ENCODE measurements at places on chromosomes 11 and 22.

DNA sequence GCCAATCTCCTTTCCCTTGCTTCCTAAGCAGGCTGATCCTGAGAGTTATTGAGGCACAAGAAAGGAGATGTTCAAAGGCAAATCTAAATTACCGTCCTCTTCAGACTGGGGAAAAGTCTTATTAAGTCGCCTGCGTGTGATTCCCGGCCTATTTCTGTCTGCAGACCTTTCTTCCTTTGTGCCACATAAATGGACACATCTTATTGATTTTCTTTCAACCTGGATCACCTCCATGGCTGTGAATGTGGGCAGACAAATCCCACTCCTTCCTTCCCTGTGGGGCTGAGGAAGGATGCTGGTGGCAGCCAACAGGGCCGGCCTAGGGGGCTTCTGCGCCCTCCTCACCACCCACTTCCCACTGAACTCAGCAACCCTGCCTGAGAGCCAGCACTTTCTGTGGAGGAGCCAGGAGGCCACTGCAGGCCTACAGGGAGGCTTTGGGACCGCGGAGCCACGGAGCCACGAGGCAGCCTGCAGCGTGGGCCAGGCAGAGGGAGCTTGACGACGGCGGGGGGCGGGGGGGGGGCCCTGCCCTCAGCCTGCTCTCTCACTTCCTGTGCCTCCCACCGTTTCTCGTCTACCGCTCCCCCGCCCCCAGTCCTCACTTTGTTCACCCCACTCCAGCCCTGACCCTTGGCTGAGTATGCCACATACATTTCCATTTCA is 73.6 kb upstream of the LMO1 start:
- no peak for DNase-seq

DNA sequence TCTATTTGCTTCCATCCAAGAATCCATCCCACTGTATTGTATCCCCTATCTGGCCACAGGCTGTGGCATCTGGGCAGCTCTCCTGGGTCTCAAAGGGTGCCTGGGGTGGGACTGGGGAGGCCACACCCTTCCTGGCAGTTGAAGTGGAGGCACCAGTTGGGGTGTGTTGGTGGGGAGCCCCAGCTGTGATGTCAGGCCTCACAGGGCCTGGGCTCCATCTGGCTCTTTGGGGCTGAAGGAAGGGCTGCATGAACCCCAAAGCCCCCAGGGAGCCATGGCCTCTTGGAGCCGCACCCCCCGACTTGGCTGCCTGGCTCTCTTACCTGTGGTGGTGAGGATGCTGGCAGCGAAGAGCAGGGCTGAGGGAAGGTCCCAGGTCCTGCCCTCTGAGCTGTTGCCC is 469 bp downstream of the KCNK7 start:
- DNase-seq: no peak

DNA sequence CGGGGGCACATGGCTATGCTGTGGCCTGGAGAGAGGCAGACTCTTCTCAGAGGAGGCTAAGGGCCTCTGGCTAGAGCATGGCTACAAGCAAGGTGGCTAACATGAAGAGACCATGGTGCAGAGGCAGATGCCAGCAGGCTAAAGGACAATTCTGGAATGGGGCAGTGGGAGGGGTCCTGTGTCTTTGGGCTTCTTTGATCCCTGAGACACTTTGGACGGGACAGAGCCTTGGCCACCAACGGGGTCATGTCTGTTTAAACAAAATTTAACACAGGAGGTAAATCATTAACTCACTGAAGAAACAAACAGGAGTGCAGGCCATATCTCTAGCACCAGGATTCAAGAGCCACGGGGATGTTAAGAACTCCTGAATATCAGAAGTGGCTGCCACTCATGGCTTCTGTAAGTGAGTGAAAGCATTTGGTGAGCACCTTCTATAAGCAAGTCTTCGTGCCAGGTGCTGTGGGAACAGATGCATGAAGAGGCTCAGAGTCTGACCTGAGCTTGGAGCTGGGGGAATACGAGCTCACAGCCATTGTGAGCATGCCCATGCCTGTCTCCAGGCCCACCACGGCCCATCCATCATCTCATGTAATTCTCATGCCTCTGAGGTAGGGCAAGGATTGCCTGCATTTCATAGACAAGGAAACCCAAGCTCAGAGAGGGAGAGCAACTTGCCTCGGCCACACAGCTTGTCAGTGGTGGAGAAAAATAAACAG is 18.3 kb upstream of the ZNRF3 start:
- no peak for DNase-seq

GRCh38 chr11:106608677-106609076 is 409.6 kb downstream of the GUCY1A2 start:
- no peak for DNase-seq

GRCh38 chr11:72578991-72579815 is 95.0 kb downstream of the PDE2A start:
- no peak for DNase-seq

DNA sequence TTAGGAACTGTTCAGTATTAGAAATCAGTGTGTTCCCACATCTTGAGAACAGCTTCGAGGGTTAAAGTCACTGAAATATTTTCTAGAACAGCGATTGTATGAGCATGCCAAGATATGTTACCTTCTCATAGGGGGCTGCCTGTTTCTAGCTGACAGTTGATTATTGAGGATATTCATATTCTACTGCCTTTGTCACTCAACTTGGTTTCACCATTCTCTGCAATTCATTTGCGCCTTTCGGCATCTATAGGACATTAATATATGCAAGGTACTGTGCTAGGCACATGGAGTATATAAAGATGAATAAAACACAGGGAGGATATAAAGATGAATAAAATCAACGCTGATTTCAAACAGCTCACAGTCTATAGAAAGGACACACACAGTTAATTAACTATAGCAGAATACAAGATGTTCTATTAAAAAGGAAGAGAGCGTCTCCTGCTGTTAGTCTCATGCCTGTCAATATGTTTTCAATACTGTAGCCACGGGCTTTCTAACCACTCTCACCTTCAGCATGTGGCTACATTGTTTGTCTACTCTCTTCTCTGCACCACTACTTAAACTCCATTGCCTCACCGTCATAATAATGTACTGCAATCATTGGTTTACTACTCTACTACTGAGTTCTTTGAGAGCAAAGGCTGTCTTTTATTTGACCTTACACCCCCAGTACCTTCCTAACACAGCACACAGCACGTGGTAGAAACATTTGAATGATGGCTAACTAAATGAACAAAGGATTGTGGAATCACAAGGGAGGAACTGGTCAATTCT is 81.9 kb downstream of the RAB30 start:
- no peak for DNase-seq

DNA sequence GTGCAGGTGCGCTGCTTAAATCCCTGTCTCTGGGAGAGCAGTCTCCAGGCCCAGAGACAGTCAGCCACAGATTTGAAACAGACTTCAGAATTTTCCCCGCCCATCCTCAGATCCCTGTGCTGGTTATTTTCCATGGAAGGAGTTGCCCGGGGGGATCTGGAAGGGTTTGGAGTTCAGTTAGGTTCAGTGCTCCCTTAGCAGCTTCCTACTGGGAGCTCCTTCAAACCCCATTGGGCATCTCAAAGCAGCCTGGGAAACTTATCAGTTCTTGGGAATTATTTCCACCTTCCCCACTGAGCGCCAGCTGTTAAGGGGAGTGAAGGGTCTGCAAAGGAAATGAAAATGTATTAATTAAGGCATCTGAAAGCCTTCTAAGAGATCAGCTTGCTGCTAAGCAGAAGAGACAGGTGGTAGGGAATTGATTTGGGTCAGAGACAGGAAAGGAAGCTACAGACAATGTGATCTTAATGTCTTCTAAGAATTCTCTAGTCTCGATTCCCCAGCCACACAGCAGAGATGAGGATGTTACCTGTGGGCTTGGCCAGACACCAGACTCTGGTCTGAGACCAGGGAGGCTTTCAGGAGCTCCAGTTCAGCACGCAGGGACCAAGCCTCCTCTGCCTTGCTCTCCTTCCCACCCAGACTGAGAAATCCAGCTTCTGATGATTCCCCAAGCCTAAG is 106.2 kb upstream of the TBCEL start:
- no peak for DNase-seq

GRCh38 chr11:64868904-64869570 is 9.4 kb downstream of the EHD1 start:
- DNase-seq: no peak

- no peak for DNase-seq
These were observed 60.9 kb downstream of the SYT13 start for GRCh38 chr11:45225277-45225676.

- DNase-seq: no peak
These were observed 1396.7 kb downstream of the BRD1 start for GRCh38 chr22:48431014-48431413.

GRCh38 chr22:27435844-27436576 is 365.5 kb downstream of the MN1 start:
- DNase-seq: no peak

GRCh38 chr11:13434247-13435205 is 28.5 kb downstream of the BTBD10 start:
- no peak for DNase-seq

GRCh38 chr11:68099474-68100405 is 21.4 kb downstream of the CHKA start:
- no peak for DNase-seq

- no peak for DNase-seq
These were observed 2.3 kb downstream of the THAP7 start for GRCh38 chr22:20999350-21000206.

DNA sequence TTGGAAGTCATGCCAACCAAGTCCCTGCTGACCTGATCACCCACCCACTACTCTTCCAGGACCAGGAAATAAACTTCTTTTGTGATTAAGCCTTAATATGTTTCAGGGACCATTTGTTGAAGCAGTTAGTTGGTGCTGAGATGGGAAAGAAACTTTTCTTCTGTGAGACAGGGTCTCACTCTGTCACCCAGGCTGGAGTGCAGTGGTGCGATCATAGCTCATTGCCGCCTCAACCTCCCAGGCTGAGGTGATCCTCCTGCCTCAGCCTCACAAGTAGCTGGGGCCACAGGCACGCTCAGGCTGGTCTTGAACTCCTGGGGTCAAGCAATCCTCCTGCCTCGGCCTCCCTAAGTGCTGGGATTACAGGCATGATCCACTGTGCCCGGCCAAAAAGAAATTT is 10.6 kb downstream of the SUSD2 start:
- DNase-seq: no peak

- no peak for DNase-seq
These were observed 8.6 kb downstream of the TBCEL start for GRCh38 chr11:121032546-121032945.

GRCh38 chr11:15884141-15884540 is 472.2 kb downstream of the SOX6 start:
- no peak for DNase-seq

DNA sequence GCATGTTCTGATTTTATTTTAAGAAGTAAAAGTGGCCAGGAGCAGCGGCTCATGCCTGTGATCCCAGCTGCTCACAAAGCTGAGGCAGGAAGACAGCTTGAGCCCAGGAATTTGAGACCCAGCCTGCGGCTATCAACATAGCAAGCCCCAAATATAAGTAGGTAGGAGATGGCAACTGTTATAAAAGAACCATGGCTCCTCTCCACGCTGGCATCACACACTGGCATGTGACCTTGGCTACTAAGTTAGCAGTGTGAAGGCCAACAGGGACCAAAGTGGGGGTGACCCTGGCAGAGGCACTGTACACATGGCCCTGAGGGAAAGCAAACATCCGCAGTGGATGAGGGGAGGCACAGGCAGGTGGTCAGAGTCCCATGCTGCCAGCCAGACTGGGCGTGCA is 33.0 kb downstream of the TPST2 start:
- no peak for DNase-seq

DNA sequence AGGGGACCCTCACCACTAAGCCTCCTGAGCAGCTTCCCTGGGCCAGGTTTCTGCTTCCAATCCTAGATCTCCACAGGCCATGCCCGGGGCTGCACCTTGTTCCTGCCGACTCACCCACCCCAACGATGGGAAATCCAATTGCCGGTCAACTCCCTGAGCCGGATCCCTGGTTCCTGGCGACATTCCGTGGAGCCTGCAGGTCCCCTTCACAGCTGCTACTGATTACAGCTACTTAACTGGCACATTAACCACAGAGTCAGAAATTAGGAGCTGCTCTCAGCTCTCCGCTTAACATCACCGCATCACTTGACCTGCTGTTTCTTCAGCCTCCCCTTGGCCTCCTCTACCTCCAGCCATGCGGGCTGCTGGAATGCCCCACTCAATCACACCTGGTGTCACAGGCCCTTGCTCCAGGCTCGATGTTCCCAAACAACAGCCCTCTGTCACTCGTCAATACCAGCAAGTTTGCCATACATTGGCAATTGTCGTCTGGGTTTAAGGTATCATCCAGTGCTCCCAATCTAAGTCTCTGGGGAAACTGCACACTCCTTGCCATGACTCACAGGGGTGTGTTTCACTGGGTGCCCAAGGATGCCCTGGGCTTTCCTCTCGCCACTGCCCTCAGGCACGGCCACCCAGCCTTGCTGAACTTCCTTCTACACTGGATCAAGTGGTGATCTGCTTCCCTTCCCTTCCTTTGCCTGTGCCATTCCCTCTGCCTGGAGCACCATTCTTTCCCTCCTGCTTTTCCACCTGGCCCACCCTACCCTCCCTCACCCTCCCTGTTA is 181.0 kb downstream of the MN1 start:
- DNase-seq: no peak

DNA sequence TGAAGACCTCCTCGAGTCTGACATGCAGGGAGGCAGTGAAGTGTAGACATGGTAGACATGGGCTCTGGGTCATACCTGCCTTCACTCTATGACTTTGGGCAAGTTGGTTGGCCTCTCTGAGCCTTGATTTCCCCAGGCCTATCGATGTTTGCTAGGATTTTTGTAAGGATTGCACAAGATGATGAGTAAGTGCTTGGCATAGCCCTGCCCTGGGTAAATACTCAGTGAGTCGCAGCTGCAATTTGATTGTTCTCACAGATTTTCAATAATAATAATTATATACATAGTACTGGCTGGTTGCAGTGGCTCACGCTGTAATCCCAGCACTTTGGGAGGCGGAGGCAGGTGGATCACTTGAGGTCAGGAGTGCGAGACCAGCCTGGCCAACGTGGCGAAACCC is 18.1 kb downstream of the MCM5 start:
- no peak for DNase-seq

DNA sequence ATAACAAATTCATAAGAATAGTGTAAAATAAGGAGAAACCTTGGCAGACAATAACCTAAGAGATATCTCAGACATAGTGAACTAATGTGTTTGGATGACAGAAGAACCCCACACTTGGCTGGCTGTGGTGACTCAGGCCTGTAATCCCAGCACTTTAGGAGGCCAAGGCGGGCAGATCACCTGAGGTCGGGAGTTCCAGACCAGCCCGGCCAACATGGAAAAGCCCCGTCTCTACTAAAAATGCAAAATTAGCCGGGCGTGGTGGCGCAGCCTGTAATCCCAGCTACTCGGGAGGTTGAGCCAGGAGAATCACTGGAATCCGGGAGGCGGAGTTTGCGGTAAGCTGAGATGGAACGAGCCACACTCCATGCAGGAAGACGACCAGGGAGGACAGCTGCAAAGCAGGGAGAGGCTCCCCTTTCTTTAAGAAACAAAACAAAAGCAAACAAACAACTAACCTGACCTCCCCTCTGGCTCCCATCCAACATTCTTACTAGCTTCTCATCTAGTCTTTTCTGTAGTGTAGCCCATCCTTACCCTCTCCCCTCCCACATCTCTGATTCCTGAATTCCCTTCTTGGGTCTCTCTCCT is 84.2 kb downstream of the ZNF280B start:
- DNase-seq: no peak

- no peak for DNase-seq
These were observed 111.2 kb downstream of the MRTFA start for GRCh38 chr22:40525250-40525884.

- DNase-seq: no peak
These were observed 249.3 kb downstream of the CASP12 start for GRCh38 chr11:104649002-104649401.

Data from amniotic stem cell (primary cell).